ENCODE measurements at places on chromosomes 1 and 21. TPM values are rescaled to one million over a fixed set of nuclear protein-coding genes. Genes with fewer than 3 reads are reported as not detected.

The QSOX1 gene
- 23.2 TPM for total RNA-seq

The RGS1 gene
- 20.2 TPM for total RNA-seq

The CFHR1 gene
- total RNA-seq: not detected

The SLFNL1 gene
- 0.20 TPM for total RNA-seq

The S100A1 gene
- not detected for total RNA-seq

The CRNN gene
- total RNA-seq: not detected

The AADACL3 gene
- total RNA-seq: not detected

The ANKRD45 gene
- total RNA-seq: not detected

The ETV3L gene
- total RNA-seq: not detected
